Upper lobe of right lung (tissue), 1 donor: ENCODE measurements at places on chromosomes 7 and 10.

DNA sequence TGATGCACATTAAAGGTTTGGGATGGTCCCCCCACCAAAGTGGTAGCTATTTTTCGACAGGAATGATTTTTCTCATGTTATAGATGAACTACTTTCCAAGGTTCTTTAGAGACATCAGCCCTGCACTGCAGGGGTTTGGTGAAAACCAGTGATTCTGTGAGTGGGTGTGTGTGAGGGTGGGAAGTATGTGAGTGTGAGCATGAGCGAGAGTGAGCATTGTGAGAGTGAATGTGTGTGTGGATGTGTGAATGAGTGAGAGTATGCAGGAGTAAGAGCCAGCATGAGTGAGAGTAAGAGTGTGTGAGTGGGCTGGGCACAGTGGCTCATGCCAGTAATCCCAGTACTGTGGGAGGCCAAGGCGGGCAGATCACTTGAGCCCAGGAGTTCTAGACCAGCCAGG lies 75.0 kb downstream of the GOLGA7B start:
- peak; percentile 17 for DNase-seq

GRCh38 chr7:132081686-132082085 lies 494.6 kb downstream of the PLXNA4 start:
- no peak for DNase-seq

- peak; percentile 36 for DNase-seq
These were observed 224.6 kb upstream of the PPP2R2D start for GRCh38 chr10:131676046-131676799.

DNA sequence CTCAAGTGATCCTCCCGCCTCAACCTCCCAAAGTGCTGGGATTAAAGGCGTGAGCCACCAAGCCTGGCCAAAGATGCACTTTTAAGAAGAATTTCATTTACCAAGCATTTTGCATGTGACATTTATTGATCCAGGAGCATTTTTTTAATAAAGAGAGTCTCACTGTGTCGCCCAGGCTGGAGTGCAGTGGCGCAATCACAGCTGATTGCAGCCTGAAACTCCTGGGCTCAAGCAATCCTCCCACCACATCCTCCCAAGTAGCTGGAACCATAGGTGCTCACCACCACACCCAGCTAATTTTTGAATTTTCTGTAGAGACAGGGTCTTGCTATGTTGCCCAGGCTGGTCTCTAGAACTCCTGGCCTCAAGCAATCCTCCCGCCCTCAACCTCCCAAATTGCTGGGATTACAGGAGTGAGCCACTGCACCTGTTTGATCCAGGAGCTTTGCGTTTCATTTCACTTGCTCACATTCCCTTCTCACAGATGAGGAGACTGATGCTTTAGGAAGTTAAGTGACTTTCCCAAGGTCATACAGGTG lies 4.4 kb upstream of the TBL2 start:
- no peak for DNase-seq

DNA sequence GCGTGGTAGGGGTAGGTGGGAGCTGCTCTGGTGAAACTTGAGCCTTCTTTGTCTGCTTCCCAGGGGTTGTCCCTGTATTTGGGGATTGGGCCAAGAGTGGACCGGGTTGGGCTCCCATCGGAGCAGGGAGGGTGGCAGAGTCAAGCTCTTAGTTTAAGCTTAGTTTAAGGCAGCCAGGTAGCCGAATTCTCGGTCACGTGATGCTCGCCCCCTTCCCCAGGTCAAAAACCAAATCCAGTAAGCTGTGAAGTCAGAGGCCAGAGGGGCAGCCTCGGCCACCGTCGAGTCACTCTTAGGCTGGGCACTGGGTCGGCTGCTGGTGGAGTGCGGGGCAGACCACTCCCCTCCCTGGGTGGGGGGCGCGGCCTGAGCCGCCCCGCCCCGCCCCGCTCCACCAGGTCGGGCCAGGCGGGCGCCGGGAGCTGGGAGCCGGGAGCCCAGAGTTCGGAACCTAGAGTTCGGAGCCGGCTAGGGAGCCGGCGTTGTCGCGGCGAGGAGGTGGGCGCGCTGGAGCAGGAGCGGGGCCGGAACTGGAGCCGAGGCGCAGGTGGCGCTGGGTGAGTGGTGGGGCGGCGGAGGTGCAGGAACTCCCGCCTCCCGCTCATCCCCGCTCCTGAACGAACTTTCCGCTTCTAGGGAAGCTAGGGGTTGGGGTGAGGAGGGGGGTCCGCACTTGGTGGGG lies 2.8 kb upstream of the LZTS2 start:
- DNase-seq = peak; percentile 76

GRCh38 chr10:49735161-49735560 lies 27.0 kb downstream of the OGDHL start:
- no peak for DNase-seq

DNA sequence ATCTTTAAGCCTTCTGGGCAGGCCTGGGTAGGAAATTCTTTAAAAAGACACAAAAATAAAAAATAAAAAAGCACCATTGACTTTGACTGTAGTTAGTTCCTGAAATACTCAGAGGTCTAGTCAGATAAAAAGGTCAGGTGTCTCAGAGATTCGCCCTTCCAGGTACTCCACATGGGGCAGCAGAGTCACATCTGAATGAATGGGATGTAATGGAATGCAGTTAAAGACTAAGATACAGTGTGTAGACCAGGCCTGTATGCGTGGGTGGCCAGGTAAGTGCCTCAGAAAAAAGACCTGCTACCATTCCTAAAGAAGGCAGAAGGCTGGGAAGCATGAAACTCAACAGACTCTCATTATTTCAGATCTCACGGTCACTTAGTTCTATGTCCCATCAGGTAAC lies 68.6 kb upstream of the SEM1 start:
- no peak for DNase-seq

- peak; percentile 20 for DNase-seq
These were observed 80.4 kb downstream of the VSTM4 start for GRCh38 chr10:49034925-49035324.

GRCh38 chr7:139783647-139784385 lies 6.0 kb upstream of the HIPK2 start:
- no peak for DNase-seq

DNA sequence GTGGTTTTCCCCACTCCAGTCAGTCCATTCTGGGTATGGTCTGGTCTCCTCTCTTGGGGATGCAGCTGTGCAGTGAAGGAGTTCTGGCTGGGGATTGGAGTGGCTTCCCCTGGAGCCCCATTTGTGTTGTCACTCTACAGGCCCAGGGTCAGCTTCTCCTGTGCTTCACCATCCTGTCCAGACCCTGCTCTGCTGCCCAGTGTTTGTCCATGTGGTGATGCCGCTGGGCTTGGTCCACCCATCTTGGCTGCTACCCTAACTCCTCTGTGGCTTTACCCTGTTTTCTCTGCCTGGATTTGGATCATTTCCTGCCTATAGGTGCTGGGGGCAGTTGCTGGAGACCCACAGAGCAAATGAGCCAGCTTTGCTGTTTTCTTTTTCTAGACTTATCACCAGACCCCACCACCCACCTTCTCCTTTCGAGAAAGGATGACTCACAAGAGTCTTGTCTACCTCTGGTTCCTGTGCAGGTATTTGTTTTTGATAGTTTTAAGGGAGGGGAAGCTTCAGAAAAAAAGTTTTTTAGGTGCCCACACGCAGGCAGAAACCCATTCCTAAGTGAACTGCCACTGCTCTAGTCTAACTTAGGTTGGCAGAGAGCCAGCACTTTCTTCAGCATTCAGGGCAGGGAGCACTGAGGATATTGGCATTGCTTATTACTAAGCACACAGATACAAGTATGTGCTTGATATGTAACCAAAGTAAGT lies 8.5 kb downstream of the ZDHHC16 start:
- DNase-seq = no peak

GRCh38 chr7:12052211-12052610 lies 158.9 kb upstream of the TMEM106B start:
- no peak for DNase-seq

DNA sequence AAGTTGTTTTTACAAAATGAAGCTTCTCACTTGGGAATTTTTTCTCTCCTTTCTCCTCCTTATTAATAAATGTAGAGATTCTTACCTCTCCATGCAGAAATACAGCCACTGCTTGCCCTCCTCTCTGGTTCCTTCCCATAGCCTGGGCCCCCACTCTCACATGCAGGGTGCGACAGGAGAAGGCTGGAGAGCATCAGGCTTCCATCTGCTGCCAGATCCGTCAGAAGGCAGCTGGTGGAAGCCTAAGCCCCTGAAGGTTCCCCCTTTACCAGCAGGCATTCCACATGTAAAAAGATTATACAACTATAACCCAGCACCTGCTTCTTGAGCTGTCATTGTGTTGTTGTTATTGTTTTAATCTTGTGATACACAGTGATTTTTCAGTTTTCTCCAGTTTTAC lies 314.2 kb downstream of the LHFPL3 start:
- DNase-seq = no peak

DNA sequence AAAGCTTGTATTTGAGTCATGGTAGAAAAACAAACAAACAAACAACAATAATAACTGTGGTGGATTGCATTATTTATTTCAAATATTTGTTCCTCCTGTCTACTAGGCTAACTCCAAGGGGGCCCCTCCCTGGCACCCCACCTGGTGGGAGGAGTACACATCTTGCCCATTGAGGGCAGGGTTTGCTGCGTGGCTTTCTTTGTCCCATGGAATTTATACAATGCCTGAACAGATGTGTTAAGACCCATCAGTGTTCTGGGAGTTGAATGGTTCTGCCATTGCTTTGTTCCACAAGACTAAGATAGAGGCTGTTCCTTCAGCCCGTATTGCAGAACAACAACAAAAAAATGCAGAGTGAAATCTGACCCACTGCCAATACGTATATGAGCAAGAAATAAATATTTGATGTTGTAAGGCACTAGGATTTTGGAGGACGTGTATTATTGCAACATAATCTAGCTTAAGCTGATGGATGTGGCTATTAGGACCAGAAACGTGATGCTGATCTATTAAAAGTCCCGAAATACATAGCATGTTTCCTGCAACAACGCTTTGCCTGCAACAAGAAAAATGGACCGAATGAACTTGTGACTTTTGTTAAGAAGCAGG lies 119.1 kb upstream of the JCAD start:
- DNase-seq = no peak

DNA sequence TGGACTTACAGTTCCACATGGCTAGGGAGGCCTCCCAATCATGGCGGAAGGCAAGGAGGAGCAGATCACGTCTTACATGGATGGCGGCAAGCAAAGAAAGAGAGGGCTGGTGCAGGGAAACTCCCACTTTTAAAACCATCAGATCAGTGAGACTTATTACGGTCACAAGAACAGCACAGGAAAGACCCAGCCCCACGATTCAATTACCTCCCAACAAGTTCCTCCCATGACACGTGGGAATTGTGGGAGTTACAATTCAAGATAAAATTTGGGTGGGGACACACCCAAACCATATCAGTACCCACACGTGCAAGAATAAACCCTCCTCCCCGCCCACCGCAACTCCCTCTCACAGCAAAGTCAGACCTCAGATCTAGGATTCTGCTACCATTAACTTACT lies 4.5 kb upstream of the AIFM2 start:
- no peak for DNase-seq

DNA sequence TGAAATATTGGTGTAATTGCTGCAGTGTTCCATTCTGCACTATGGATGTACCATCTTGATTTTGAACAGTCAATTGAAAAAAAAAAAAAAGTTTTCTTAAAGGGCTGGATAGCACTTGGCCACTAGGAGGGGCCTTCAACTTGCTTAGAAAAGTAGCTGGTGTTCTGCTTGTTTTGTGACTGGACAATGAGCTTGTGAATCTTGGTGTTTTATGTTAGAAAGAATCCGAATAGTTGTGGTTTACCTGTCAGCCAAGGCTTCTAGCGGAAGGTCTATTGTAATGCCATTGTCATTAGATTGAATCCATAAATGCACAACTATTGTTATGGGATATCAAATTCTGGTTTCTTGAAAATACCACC lies 77.1 kb downstream of the BMPER start:
- DNase-seq = no peak

DNA sequence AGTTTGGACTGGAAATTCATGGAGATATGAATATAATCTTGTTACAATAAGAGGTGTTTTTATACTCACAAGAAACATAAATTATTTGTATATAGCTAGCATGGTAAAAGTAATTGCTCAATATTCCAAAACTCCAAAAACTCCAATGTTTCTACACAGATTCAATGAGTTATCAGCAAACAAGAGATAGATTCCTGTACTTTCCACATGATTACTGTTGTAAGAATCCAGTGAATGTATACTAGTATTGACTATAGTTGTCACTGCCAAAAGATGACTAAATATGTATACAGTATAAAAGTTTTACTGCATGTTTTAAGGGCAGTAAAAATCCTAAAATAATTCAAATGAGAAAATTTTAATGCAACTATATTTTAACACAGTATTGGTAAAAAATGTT lies 10.7 kb downstream of the ATOH7 start:
- DNase-seq = no peak

DNA sequence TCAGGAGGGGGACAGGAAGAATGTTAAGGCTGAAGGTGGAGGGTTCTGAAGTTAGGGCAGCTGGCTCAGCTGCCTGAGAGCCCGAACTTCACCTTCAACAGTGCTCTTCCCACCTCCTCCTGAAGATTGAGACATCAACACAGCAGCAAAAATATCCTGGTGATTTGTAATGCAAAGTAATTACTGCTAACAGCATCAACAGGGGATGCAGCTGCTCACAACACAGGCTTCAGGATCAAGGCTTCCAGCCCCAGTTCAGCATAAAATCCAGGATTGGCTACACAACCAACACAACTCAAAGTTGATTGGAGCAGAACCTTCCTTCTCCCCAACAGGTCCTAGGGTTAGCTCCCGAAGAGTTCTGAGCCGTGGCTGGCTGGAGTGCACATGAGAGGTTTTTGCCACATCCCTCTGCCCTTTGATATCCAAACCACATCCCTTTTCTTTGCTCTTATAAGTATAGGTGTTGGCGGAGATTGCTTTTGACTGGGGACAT lies 242.4 kb downstream of the KIAA1217 start:
- DNase-seq = no peak

- no peak for DNase-seq
These were observed 106.8 kb downstream of the POLL start for GRCh38 chr10:101481256-101481655.

DNA sequence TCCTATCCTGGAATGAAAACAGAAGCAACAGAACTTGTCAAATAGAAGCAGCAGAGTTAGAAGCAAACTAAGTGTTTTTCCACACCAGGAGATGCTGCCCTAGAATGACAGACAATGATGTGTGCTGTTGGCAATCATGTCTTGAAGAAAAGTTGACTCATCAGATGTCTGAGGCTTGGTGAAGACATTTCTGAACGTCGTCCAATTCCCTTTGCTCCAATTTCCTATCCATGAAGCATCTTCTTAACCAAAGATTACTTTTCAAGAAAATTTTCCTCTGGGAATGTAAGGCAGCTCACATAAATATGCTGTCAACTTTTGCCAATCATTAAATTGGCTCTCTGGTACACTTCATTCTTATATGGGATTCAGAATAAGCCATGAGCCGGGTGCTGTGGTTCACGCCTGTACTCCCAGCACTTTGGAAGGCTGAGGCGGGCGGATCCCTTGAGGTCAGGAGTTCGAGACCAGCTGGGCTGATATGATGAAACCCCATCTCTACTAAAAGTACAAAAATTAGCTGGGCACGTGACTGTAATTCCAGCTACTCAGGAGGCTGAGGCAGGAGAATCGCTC lies 34.6 kb downstream of the MALSU1 start:
- DNase-seq = no peak
